C1 segment of cervical spinal cord (tissue), 14 donors: ENCODE measurements at places on chromosomes 7 and 10.

DNA sequence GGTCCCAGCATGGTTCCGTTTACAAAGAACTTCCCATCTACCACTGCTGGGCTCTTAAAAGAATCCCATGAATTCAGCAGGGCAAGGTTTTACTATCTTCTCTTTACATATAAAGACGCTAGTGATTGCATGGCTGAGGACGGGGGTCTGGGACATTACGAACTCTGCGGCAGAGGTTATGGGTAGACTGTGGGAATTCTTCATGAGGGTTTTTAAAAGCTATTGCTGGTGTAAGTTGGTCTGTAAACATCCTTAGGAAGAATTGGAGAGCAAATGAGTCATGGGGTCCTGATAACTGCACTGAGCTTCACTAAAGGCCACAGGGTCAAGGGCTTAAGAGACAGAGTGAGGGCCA lies 53.1 kb upstream of the TMEM72 start:
- DNase-seq: no peak

- DNase-seq: no peak
These were observed 46.7 kb downstream of the PARD3 start for GRCh38 chr10:34768261-34768971.

DNA sequence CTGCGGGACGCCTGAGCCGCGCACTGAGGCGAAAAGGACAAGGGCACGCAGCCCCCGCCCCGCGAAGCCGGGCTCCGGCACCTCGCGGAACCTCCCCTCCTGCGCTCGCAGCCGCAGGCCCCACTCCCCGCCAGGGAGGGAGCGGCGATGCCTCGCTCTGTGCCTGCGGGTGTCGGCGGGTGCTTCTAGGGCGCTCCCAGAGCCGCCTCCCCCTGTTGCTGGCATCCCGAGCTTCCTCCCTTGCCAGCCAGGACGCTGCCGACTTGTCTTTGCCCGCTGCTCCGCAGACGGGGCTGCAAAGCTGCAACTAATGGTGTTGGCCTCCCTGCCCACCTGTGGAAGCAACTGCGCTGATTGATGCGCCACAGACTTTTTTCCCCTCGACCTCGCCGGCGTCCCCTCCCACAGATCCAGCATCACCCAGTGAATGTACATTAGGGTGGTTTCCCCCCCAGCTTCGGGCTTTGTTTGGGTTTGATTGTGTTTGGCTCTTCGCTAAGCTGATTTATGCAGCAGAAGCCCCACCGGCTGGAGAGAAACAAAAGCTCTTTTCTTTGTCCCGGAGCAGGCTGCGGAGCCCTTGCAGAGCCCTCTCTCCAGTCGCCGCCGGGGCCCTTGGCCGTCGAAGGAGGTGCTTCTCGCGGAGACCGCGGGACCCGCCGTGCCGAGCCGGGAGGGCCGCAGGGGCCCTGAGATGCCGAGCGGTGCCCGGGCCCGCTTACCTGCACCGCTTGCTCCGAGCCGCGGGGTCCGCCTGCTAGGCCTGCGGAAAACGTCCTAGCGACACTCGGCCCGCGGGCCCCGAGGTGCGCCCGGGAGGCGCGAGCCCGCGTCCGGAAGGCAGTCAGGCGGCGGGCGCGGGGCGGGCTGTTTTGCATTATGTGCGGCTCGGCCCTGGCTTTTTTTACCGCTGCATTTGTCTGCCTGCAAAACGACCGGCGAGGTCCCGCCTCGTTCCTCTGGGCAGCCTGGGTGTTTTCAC lies 519 bp downstream of the ITGB8 start:
- DNase-seq: peak; percentile 73

DNA sequence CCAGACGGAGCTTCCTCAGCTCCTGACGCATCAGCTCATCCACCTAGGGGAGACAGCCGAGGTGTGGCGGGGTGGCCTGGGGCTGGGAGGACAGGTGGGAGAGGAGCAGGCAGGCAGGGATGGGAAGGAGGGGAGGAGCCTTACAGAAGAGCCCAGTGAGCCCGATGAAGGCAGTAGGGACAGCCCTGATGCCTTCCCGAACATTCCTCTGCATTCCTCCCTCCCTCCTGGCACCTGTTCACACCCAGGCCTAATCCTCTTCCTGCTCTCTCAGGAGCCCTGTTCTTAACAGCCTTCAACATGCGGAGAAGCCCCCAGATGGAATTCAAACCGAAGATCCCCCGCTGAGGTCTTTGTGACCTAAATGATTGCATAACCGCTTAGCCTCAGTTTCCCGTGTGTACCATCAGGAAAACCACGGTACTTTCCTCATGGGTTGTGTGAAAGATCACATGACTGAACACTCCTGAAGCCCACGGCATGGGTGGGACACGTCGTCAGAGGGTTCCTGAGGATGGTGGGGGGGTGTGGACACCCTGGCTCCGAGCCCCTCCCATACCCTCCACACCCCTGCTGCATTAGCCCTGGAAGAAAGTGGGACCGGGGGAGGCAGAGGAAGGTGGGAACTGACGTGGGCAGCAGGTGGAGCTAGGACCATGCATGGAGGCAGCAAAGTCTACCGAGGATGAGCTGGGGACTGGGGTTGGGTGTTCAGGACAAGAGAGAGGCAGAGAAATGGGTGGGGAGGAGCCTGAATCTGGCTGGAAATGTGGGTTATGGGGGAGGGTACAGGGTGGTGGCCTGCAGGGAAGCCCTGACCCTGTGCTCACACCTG lies 8.8 kb upstream of the ASB10 start:
- no peak for DNase-seq

- DNase-seq: no peak
These were observed 23.3 kb upstream of the WNT2 start for GRCh38 chr7:117346161-117346560.

DNA sequence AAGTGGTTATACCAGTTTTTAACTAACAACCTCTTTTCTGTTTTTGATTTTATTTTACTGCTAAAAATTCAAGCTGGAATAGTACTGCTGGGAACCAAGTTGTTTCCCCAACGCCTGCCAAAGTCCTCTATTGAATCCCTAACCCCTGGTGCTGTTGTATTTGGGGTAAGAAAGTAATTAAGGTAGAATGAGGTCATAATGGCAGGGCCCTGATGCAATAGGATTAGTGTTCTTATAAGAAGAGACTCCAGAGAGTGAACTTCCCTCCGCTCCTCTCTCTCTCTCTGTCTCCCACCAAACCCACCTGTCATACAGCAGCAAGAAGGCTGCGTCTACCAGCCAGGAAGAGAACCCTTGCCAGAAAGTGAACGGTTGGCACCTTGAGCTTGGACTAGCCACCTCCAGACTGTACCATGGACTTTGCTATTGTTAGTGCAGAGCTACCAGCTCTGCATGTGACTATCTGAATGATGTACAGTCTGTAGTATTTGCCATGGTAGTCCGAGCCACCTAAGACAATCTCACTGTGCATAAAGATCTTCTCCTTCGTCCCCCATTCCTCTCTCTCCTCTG lies 86.5 kb upstream of the KLF6 start:
- DNase-seq: no peak

DNA sequence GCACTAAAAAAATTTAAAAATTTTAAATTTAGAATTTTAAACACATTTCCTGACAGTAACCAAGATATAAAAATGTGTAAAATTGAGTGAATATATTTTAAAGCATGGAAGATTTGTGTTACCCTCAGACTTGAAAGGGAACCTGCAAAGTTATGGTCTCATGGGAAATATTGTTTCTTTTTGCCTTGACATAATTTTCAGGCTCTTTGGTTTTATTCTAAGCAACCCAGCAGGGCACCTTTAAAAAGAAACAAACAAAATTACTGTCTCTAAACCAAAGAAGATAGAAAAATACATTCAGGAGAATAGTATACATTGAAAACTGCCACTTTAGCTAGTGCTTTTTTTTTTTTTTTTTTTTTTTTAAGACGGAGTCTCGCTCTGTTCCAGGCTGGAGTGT lies 87.5 kb downstream of the ADK start:
- DNase-seq: no peak

DNA sequence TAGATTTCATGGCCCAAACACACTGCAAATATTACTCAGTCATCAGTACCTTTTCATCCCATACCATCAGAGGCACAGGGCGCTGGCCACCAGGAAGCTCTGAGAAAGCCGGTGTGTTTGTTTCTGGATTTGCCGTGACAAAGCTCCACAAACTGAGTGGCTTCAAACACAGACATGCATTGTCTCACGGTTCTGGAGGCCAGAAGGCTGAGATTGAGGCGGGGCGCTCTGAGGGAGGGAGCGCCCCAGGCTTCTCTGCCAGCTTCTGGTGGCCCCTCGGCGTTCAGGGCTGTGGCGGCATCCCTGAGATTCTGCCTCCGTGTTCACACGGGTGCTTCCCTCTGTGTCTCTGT lies 3.7 kb upstream of the TTYH3 start:
- DNase-seq: no peak

GRCh38 chr10:24674892-24675632 lies 48.6 kb downstream of the ARHGAP21 start:
- no peak for DNase-seq

- no peak for DNase-seq
These were observed 551.4 kb downstream of the GLRX3 start for GRCh38 chr10:130687566-130687965.

DNA sequence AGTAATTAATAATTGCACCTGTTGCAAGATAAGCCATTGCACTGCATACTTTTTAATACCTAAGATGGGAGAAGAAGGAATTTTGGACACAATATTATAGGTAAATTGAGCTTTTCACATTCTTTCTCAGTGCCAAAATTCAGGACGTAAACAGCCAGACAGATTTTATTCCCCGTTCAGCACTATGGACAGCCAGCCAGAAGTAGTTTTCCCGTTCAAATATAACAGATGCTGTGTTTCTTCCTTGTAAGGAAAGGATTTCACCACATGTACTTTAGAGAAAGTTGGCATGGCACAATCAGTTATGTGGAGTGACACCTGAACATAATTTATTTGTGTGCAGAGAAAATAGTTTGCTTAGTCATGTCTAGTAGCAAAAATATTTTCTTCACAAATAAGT lies 34.8 kb downstream of the SEMA3E start:
- DNase-seq: no peak

- DNase-seq: no peak
These were observed 70.3 kb upstream of the KMT2E start for GRCh38 chr7:104943502-104944343.

- DNase-seq: no peak
These were observed 121.0 kb upstream of the PPP2R2D start for GRCh38 chr10:131779661-131780394.

DNA sequence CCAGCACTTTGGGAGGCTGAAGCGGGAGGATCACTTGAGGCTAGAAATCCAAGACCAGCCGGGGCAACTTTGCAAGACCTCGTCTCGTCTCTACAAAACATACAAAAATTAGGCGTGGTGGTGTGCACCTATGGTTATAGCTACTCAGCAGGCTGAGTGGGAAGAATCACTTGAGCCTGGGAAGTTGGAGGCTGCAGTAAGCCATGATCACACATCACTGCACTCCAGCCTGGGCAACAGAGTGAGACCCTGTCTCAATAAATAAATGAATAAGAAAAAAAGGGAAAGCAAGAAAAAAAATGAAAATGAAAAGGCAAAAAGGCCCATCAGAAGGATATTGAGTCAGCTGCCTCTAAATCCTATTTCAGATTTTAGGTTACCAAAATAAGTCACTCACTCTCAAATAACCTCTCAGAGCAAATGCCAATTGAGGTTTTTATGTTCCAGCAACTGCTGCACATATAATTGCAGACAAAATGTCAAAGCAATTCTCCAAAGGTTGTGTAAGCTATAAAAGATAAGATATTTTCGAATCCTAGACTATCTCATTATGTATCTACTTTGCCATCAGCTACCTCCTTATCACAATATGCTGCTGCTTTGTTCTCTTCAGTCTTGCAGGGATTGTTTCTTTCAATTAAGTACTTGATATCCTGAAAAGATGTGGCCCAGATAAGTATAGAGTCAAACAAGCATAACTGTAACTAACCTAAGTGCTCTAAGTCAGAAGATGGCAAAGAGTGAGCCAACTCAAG lies 4.7 kb downstream of the BAZ1B start:
- no peak for DNase-seq

GRCh38 chr7:41656366-41656765 lies 46.5 kb downstream of the INHBA start:
- no peak for DNase-seq

- no peak for DNase-seq
These were observed 610.4 kb downstream of the IPMK start for GRCh38 chr10:57657164-57657765.

GRCh38 chr10:80468002-80468401 lies 13.9 kb downstream of the TSPAN14 start:
- peak; percentile 46 for DNase-seq

DNA sequence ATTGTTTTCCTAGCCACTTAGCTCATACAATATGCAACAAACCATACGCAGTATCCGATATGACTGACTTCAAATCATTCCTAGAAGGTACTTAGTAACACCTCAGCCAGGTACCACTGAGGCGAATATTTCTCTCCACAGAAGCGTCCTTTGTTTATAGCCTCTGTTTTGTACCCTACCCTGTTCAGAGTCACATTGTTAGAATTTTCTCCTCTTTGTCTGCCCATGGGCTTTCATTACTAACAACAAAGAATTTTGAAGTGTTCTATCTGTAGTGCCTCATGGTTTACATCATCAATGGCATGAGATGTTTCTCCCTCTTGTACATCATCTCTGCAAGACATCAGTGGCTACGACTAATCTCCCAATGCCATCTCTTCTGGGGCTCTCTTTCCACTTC lies 212.4 kb upstream of the GLI3 start:
- DNase-seq: no peak

GRCh38 chr10:93333278-93333978 lies 148.7 kb downstream of the MYOF start:
- no peak for DNase-seq

DNA sequence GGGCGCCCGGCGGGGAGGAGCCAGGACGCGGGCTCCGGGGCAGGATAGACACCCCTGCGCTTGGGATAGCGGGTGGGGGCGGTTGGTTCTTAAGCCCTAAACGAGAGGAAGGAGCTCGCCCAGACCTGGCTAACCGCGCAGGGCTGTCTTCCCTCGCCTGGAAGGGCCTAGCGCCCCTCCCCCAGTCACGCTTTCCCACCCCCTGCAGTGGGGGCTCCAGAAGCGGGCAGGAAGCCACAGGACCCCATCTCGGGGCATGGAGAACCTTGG lies 6.5 kb downstream of the SHH start:
- DNase-seq: no peak

DNA sequence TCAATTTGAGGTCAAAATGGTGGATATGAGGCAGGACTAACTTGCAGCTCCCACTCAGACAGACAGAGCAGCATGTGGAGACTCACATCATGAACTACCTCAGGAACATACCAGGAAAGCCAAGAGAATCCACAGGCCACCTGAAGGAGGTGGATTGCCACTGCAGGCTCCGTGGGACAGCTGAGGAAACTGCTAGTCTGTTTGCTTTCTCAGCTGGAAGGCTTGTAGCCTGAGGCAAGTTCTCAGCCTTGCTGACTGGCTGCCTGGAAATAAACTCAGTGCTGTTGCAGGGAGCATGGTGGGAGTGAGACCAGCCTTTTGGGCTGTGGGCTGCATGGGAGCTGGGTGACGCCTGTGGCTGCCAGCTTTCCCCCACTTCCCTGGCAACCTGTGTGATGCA lies 202.9 kb downstream of the ZNF248 start:
- no peak for DNase-seq
